ENCODE measurements at places on chromosomes 1 and 21.

- DNase-seq = no peak
These were observed 232.0 kb upstream of the PLXNA2 start for GRCh38 chr1:208475951-208476845.

GRCh38 chr1:178501705-178502329 lies 5.1 kb upstream of the CLEC20A start:
- DNase-seq = no peak

GRCh38 chr1:215114154-215114933 lies 31.8 kb downstream of the KCNK2 start:
- DNase-seq = no peak

DNA sequence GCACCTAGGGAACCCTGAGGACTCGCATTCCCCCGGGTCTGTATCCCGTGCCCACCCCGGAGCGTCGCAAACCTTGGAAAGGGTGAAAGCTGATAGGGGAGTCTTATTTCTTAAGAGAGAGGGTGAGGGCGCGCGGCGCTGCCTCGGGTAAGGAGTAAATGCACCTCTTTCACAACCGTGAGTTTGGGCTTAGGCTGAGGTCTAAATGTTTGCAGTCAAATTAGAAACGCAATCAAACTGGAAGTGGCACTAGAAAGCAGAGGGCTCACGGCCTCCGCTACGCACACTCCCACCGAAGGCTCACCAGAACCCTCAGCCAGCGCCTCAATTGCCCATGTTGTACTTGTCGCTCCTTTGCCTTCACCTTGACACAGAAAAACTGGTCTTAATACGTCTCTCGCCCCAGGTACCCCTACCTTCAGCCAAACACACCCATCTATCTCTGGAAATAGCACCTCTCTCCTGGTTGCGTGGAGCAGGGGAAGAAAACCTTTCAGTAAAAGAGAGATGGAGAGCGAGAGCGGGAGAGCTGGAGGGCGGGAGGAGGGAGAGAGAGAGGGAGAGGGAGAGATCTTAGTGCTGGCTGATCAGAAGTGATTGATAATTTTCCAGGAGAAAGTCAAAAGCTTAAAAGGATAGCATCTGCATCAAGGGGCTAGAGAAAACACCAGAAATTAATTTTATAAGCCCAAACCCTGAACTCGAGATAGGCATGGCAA lies 1.7 kb upstream of the HLX start:
- DNase-seq = no peak

DNA sequence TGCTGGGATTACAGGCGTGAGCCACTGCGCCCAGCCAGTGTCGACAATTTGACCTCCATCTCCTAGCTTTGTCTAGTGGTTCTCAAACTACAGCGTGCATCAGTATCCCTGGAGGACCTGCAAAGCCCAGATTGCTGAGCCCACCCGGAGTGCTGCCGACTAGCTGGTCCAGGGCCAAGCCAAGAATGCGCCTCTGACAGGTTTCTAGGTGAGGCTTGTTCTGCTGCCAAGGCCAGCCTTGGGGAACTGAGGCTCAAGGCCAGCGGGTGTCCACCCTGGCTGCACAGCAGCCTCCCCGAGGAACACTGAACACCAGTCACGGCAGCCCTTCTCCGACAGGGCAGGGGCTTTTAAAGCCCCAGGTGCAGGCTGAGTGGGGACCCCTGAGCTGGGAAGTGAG lies 9.8 kb upstream of the PTTG1IP start:
- no peak for DNase-seq

- no peak for DNase-seq
These were observed 413.7 kb downstream of the SETD4 start for GRCh38 chr21:35646606-35647005.

GRCh38 chr1:113147073-113147625 lies 74.2 kb downstream of the LRIG2 start:
- DNase-seq = no peak
